ENCODE measurements at places on chromosomes 6 and 20.

DNA sequence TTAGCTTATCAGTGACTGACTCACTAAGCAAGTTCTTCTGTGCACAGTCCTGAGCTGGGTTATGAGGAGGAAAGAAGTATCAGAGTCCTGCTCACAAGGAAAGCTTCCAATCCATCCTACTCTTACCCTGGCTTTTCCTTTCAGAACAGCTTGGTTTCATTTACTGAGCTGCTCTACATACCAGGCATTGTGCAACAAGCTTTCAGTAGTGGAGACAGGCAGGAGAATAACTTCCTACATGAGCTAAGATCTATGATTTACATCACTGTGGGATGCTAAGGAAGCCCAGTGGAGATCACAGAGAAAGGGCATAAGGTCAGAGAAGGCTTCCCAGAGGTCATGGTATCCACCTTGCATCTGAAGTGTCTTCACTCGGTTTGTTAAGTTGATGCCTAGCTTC, 144.5 kb downstream of the MAP3K7 start:
- no peak for DNase-seq

- DNase-seq: no peak
These were observed 17.9 kb downstream of the NCR2 start for GRCh38 chr6:41353333-41353732.

DNA sequence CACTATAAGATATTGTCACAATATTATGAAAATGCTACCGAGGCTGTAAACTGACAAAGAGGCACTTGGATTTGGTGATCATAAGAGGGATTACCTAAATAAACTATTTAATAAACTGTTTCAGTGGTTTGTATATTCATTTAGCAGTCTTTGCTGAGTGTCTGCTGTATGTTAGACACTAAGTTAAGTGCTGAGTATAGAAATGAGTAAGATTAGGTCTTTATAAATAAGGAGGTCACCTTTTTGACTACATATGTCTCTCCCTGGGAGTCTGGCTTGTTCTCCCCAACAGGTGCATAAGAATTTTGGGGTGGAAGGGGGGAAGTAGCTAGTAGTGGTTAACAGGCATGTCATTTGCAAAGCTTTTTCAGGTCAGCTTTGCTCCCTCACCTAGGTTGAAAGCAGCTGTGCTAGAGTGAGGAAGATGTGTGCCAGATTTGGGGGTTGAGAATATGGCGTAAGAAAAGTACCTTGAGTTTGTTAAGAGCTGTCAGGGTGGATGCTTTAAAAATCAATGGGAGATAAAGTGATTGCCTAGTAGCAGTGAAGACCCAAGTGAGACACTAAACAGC, 246.3 kb downstream of the ZFAND3 start:
- DNase-seq: no peak

GRCh38 chr6:126718600-126719327, 378.8 kb downstream of the CENPW start:
- DNase-seq: no peak

- no peak for DNase-seq
These were observed 56.9 kb downstream of the BMP5 start for GRCh38 chr6:55818482-55818881.

DNA sequence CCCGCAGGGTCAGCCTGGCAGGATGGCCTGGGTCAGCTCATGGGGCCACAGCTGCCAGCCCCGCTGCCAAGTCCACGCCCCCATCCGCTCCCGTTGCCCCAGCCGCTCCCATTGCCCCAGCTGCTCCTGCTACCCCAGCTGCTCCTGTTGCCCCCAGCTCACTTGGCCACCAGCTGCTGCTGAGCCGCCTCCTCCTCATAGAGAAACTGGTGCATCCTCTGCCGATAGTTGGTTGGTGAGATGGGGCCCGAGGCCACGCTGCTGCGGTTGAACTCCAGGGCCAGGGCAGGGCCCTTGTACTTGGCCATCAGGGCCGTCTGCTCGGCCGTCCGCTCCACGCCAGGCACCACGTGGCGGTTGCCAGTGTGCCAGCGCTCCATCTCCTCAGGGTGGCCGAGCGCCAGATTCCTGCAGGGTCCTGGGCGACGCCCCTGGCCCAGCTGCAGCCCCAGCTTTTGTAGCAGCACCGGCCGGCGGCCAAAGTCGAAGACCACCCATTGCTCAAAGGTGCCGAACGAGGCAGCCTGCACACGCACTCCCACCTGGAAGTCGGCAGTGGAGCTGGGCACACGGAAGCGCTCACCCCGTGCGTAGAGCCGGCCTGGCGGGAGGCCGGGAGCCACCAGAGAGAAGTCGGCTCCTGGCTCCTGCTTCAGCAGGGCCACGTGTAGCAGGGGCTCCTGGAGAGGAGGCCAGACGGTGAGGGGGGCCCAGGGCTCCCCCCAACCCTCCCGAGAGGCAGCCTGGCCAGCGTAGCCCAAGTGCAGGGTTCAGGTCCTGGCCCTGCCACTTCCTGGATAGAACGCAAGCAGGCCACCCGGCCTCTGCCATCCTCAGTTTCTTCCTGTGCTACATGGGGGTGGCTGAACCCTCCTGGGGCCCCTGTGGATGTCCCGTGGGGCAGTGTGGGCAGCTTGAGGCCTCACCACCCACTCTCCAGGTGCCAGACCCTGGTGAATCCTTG, 4.8 kb downstream of the HELZ2 start:
- no peak for DNase-seq

DNA sequence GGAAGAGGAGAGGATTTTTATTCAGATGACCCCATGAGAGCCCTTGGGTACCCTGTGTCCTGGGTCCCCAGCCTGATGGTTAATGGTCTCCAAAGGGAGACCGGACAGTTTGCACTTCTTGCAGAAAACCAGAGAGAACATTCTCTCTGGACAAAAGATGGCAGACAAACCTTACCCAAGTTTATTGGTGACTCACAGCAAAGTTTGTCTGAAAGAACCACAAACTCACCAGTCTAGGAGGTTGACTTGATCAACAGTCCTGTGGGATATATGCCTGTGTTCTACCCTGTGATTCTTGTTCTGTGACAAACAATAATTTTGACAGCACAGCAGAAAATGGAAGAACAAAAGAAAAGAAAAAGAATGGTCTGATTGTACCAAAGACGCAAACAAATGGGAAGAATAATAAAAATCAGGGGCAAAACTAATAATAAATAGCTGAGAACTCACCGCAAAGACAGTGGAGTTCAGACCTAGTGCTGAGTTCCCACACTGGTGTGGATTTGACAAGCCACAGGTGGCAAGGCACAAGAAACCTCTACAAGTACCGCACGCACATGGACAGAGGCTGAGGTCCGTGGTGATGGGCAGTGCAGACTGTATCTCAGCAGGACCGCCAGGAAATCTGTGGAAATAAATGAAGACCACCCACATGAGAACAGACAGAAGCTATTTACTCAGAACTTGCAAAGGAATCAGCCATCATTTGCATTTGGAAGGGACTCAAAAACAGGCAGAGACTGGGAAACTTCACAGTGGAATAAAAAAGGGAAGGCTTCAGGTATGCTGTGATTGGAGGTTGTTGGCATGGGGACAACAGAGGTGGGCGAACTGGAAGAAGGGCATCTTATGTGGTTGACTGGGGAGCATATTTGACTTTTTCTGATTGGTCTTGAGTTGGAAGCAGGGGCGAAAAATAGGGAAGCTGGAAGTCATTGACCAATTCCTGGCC, 246.3 kb upstream of the RNF24 start:
- no peak for DNase-seq

Measured in breast epithelium (tissue), 4 donors.